Activated naive CD8-positive, alpha-beta T cell treated with anti-CD3 and anti-CD28 coated beads, Interleukin-2, amount 50 U/mL, for 24 hours (primary cell): ENCODE measurements at places on chromosomes 5 and 9.

DNA sequence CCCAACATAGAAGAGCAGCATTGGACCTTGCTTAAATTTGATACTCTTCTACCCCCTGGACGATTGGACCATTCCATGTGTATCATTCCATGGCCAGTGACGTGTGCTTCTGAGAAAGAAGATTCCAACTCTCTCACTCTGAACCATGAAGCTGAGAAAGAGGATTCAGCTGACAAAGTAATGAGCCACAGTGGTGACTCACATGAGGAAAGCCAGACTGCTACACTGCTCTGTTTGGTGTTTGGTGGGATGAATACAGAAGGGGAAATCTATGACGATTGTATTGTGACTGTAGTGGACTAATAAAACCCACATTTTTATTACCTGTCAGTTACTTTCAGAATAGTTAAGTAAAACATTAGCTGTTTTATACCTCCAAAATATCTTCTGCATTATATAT, 7.5 kb downstream of the HSPA5 start:
- no peak for DNase-seq

- no peak for DNase-seq
These were observed 190.6 kb downstream of the ISL1 start for GRCh38 chr5:51573835-51574234.

DNA sequence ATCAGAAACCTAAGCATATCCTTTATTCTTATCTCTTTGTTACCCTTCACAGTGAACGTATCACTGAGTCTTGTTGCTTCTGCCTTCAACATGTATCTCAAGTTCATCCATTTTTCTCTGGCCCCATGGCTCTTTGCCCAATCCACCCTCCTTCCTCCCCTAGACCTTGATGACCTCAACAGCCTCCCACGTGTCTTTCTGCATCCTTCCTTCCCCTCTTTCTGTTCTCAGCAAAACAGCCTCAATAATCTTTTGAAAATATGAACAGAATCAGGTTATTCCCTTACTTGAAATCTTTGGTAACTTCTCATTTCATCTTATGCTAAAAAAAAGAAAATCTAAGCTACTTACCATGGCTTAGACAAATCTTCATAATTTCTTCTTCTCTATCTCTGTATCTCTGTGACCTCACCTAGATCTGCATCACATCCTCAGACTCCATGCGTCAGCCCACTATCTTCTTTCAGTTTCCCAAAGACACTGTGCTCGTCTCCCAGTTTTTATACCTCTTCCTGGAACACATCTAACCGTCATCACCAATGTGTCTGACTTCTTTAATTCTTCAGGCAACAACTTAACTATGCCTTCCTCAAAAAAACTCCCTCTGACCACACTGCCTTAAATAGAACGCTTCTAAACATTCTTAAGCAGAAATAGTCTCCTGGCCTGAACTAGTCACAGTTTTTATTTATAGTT, 208.0 kb downstream of the PARP8 start:
- DNase-seq, result no peak

DNA sequence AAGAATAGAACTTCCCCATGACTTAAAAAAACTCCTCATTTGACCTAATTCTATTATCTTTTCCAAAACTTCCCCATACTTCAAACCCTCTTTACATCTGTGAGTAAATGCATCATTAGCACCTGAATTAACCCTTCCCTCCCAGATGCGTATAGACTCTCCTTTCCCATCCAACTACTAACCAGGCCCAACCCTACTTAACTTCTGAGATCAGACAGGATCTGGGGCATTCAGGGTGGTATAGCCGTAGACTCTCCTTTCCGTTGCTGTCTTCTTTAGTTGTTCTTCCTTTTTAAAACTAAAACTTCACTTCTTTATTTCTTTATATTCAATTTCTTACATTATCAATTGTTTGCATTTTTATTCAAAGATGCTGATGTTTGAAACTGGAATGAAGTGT, 165.2 kb downstream of the SLCO4C1 start:
- DNase-seq, result no peak

DNA sequence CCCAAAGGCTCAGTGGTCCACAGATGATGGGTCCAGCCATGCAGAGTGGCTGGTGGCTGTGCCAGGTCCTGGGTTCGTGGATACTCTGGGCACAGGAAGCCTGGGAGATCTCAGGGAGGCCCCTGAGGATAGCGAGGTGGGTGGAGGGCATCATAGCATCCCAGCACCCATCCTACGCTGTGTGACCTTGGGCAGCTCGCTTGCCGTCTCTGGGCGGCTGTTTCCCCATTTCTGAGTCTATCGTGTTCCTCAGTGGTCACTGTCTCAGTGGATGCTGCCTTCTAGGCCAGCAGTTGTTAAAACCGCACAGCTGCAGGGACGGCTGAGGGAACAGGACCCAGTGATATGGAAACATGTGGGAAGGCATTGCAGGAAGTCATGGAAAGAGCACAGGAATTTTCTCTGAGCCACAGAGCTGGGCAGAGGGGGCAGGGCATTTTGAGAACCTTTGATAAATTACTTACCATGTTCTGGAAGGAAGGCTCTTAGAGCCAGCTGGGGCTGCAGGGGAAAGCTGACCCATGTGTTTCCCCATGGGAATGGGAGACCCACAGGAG, 86.4 kb upstream of the COL5A1 start:
- DNase-seq, result no peak

- no peak for DNase-seq
These were observed 572 bp downstream of the SCGB3A1 start for GRCh38 chr5:180590543-180591310.

DNA sequence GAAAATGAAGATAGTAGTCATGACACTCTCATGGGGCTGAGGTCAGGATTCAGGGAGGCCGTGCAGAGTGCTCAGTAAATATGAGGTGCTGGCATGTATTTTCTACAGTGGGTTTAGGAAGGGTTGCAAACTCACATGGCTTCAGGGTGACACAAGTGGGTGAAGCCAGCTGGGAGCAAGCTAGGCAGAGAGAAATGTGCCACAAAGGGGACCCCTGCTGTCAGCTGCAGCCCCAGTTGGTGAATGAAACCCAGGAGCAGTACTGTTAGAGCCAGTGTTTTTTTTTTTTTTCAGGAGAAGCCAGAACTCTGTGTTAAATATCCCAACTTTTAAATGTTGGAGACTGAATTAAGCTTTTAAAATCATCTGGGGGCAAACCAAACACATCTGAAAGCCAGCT, 75.3 kb downstream of the INSYN2B start:
- DNase-seq, result no peak

GRCh38 chr5:104733063-104733669, 1170.6 kb upstream of the NUDT12 start:
- no peak for DNase-seq
